ENCODE measurements at places on chromosomes 7 and 10.

GRCh38 chr10:33665501-33665900, 331.0 kb upstream of the NRP1 start:
- no peak for DNase-seq

- DNase-seq, result no peak
Observed at GRCh38 chr10:11265484-11265883, 247.8 kb downstream of the CELF2 start.

- no peak for DNase-seq
Observed at GRCh38 chr7:80686576-80686975, 48.1 kb downstream of the CD36 start.

DNA sequence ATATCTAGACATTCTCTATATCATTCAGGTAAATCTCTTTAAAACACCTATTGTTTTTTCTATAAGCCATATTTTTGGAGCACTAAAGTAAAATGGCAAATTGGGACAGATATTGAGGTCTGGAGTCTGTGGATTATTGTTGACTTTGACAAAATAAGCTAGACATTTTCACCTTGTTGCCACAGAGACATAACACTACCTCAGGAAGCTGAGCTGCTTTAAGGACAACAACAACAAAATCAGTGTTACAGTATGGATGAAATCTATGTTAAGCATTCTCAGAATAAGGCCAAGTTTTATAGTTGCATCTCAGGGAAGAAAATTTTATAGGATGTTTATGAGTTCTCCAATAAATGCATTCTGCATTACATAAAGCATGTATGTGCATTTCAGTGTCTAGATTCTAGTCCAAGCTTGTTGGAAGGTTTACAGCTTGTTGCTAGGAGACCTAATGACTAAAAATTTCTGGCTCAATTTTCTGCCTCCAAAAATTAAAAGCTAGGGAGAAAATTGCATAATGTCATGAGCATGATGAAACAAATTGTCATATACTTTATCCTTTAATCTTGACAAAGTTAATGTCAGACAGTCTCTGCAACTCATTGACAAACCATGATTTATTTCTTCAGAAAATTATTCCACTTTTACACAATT, 18.3 kb downstream of the LIPM start:
- DNase-seq, result no peak

DNA sequence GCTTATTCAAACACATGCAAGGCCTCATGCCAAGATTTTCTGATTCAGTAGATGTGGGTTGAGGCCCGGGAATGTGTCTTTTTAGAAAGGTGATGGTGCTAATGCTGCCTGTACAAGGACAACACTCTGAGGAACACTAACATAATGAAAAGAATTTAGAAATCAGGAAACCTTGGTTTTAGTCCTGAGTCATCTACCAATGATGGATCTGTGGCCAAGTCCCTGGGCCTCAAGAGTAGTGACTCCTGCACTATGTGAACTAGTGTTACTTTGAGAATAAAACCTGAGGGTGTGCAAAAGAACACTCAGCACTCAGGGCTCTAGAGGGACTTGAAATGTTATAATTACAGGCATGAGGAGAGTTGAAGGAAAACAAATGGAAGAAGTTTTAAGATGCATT, 741.7 kb upstream of the GALNT17 start:
- DNase-seq, result no peak

DNA sequence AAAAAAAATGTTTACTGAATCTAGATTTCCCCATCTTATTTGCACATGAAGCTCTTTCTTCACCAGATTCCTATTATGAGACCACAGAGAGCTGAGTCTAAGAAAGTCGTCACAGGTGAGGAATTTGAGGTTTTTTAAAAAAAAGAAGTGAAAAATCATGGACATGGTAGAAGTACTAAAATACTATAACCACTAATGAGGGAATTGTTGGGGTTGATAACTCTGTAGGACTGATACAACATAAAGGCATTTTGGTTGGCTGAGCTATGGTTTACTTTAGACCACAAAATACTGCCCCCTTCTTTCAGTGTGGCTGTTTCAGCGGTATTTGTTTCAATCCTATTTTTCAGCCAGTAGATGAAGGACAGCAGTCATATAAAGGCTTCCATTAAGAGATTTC, 1111.3 kb downstream of the TYW1 start:
- no peak for DNase-seq

- no peak for DNase-seq
Observed at GRCh38 chr10:42987575-42987974, 89.3 kb upstream of the RET start.
